ENCODE measurements at places on chromosomes 1 and 21.

DNA sequence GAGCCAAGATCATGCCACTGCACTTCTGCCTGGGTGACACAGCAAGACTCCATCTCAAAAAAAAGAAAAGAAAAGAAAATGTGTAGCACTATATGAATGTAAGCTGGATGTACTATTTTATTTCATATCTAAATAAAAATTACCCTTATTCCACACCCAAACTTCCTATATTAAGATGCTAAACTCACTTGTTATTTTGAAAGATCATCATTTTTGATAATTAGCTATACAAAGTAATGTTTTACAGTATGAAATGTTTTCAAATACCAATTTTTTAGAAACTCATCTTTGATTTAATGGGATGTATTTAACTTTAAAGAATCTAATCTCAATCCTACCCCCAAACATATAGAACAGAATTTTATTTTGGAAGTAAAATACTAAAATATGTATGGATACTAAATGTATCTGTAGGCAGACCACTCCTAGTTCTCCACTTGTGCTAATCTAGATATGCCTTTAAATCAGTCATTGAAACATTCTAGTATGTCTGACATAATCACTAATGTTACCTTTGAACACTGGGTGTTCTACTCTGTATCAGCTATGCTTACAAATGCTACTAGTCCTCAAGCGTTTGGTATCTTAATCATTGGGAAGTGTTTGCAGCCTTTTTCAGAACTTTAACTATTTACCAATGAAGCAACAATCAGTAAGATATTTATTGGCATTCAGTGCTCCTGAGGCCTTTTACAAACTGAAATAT lies 12.9 kb downstream of the MIER1 start:
- DNase-seq: no peak

DNA sequence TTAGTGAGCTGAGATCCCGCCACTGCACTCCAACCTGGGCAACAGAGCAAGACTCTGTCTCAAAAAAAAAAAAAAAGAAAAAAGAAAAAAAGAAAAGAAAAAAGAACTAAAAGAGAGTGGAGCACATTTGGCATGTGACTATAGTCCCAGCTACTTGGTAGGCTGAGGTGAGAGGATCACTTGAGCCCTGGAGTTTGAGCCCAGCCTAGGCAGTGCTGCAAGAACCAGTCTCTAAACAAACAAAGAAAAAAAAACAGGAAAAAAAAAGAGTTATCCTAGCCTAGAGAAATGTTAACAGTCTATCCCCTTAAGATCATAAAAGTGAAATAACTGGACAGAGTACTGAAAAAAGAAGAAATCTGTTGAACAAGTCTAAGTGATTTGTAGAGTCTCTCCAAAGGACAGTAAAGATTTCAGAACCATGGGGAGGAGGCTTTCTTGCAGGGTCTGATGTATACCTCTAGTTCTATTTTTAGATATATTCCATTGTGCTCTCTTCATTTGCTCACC lies 4.5 kb upstream of the PRDX1 start:
- DNase-seq: no peak

DNA sequence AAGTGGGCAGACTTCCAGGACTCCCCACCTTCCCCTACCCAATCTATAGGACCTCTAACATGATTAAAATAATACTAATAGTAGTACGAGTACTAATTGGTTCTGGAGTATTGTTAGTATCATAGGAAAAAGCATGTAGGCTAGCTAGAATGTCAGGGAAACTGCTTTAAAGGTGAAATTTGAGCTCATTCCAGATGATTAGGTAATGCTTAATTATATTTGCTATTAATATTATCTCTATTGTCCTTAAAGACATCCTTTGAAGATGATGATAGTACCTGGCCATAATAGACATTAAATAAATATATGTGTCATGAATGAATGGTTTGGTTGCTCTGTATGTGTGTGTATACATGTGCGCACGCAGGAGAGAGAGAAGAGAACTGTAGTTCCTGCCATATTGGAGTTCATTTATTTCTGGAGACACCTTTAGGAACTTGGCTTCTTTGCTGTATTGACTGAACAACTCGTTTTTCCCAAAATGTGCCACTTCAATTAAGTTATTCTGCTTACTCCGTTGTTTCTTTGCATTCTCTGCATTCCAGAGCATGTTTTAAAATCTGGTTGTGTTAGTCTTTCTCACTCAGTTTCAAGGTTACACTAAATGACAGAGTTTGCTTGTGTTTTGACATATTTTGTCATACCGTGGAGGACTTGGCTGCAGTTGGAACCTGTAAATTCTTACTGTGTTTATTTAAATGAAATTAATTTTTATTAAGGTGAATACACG lies 117.1 kb downstream of the OSBPL9 start:
- DNase-seq: no peak

- DNase-seq: no peak
Measured at GRCh38 chr1:167428395-167428794, 89.9 kb downstream of the CD247 start.

- no peak for DNase-seq
Measured at GRCh38 chr1:87202922-87203655, 125.6 kb upstream of the LMO4 start.

GRCh38 chr1:151367658-151368392 lies 4.7 kb downstream of the SELENBP1 start:
- no peak for DNase-seq

GRCh38 chr1:110708974-110709440 lies 34.3 kb upstream of the KCNA3 start:
- peak; percentile 57 for DNase-seq

DNA sequence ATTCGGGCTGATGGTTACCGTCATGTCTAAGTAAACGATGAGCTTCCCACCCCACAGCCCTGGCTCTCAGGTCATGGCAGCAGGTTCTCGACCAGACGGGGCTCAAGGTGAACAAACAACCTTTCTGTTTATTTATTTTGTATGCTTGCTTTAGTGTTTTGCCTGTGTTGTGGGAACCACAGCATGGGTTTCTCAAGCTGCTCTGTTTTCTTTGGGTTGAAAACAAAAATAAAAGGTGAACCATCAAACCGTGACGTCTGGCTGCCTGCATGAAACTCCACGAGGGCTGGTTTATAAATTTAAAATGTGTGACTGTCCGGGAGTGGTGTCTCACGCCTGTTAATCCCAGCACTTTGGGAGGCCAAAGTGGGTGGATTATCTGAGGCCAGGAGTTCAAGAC lies 28.0 kb downstream of the TMEM51 start:
- DNase-seq: no peak

DNA sequence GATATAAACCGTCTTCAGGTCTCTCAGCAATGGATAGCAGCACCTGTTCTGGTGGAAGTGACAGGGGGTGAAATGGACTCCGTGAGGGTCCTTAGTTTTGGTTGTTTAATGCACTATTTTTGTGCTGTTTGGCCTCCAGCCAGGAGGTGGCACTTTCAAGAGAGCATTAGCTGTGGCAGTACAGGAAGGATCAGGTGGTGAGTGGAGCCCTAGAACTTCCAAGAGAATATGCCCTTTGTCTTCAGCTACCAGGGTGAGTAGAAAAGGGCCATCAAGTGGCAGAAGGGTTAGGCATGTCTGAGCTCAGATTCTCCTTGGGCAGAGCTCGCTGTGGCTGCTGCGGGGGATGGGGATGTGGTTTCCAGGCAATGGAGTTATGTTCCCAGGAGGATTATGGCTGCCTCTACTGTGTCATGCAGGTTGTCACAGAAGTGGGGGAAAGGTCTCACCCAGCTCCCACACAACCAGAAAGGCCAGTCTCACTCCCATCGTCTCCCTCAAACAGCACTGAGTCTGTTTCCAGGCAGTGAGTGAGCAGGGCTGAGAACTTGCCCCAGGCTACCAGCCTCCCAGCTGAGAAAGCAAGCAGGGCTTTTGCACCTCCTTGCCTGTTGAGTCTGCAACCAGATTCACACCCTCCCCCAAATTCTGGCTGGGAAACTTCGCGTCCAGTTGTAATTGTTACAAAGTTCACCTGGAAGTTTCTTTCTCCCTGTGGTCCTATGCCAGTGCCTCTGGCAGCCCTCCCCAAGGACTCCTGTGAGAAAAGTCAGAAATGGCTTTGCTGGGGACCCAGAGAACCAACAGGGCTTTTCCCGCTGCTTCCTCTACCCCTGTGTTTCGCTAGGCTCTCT lies 39.1 kb upstream of the TTLL7 start:
- no peak for DNase-seq

- DNase-seq: no peak
Measured at GRCh38 chr1:53524428-53525375, 65.5 kb downstream of the DMRTB1 start.

- DNase-seq: no peak
Measured at GRCh38 chr1:77948841-77949424, 29.9 kb downstream of the FUBP1 start.

GRCh38 chr1:12012560-12013316 lies 6.6 kb upstream of the MIIP start:
- DNase-seq: no peak

Data from HL-60 (cell line).